Heart left ventricle (tissue), 16 donors: ENCODE measurements at places on chromosomes 16 and 17. TPM values are rescaled to one million over a fixed set of nuclear protein-coding genes. Genes with fewer than 3 reads are reported as not detected.

Gene PIK3R5
- 1.4 TPM for polyA plus RNA-seq

Gene SMPD3
- polyA plus RNA-seq: 0.07 TPM

Gene PIK3R6
- 0.76 TPM for polyA plus RNA-seq

DNA sequence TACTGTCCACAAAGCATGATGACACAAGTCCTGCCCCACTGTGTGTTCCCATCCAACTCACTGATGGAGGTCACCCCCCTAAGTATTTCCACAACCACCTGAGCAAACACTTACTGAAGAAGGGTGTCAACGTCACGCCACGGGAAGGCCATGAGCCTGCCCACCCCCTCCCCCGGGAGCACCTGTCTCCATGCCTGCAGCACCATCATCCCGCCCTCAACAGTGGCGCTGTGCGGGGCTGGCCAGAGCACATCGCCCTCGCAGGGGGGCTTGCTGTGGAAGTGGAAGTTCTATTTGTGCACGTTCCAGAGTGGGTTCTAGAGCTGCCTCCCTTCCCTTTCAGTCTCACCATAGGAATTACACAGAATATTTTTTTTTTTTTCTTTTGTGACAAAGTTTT, 4.3 kb upstream of the MBTPS1 start:
- no peak for DNase-seq

GRCh38 chr16:53745753-53746266, 41.9 kb downstream of the FTO start:
- no peak for DNase-seq

GRCh38 chr17:12046786-12047185, 26.1 kb downstream of the MAP2K4 start:
- no peak for DNase-seq

DNA sequence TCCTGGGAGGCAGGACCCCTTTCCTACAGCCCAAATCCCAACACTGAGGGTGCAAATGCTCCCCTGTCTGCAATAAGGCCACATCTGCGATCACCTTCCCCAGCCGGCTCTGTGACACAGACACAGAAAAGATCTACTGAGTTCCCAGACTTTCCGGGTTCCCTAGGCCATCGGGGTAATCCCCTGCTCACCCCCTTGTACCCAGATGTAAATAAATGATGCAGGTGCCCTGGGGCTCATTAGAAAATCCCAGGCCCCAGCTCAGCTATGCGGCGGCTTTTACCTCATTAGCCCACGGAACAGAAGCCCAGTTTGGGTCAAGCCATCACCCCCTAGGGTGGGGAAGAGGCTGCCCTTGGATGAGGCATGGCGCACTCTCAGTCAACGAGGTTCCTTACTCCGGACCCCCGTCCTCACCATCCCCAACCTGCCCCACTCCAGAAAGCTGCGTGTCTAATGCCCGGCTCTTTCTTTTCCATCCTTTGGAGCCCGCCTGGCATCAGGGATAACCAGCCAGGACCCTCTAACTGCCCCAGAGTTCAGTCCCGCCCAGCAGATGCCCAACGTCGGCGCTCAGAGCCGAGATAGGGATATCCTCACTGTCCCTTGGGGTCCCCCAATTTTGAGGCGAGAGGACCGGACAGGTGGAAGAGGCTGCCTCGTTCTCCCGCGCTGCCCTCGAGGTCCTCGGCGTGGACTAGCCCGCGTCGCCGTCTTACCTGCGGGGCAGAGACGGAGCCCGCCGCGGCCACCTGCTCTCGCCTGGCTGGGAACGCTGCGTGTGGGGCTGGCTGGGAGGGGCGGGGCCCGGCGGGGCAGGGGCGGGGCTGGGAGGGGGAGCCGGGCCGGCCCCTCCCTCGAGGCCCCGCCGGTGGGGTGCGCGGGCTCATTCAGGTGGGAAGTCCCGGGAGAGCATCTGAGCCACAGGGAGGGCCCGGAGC, at the start of gene ZNF385C:
ZNF385C (minus strand) TSS at position 783 of the 941 bp plus-strand sequence. CDS start 35,417 bp downstream, outside the sequence.
- no peak for DNase-seq
